ENCODE measurements at places on chromosomes 7 and 10. TPM values are rescaled to one million over a fixed set of nuclear protein-coding genes. Genes with fewer than 3 reads are reported as not detected.

The GLI3 gene
- total RNA-seq = 31.6 TPM

GRCh38 chr10:110267276-110267675 lies 37.4 kb downstream of the SMNDC1 start:
- DNase-seq = no peak
- H3K36me3 ChIP-seq = no peaks in the 10 kb centered on the region
- no peak overlapping the region for H3K27ac ChIP-seq
- H3K4me1 ChIP-seq = peaks cover 56% of the 10 kb centered on the region
- H3K27me3 ChIP-seq = no peaks in the 10 kb centered on the region

GRCh38 chr7:20514364-20514763 lies 101.1 kb upstream of the ABCB5 start:
- no peaks in the 10 kb centered on the region for H3K36me3 ChIP-seq
- H3K4me3 ChIP-seq = no peak overlapping the region
- H3K4me1 ChIP-seq = peaks cover 7% of the 10 kb centered on the region
- no peaks in the 10 kb centered on the region for H3K27me3 ChIP-seq
- peak; percentile 68 for DNase-seq

GRCh38 chr7:57482-58255 lies 134.7 kb upstream of the FAM20C start:
- H3K36me3 ChIP-seq = no peaks in the 10 kb centered on the region
- no peaks in the 10 kb centered on the region for H3K27me3 ChIP-seq
- no peaks in the 10 kb centered on the region for H3K4me1 ChIP-seq

DNA sequence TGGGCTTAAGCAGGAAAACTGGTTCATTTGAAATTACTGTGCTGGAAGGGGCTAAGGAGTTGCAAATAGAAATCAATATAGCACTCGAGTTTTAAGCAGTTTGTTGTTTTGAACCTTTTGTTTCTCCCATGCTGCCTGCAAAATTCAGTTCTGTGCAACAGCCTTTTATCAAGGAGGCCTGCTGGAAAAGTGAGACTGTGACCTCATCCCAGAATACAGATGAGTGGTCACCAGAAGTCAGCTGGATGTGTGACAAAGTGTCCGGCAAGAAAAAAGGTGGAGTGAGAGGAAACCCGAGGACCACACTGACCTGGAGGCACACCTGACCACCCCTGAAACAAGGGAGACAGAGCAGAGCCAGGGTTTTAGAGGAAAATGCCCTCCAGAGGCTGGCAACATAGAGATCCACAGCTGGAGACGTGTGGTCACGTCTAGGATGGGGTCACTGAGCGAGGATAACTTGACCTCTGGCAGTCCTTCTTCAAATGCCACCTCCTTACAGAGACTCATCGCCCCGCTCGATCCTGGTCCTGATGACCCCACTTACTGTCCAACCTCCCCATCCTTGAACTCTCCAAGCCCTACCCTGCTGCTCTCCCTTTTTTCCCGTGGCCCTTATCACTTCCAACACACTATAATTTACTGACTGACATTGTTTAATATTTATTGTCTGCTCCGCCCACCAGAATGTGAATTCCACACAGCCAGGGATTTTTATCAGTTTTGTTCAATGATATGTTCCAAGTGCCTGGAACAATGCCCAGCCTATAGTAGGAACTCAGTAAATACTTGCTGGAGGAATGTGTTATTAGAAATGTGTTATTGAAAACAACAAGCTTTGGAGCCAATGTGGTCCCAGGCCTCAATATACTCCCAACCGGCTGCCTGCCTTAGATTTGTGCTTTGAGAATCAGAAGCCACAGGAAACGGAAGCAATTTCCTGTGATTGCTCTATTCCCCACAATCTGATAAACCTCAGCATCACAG lies 243.8 kb downstream of the GLI3 start:
- H3K27ac ChIP-seq = no peak overlapping the region
- no peak overlapping the region for H3K4me3 ChIP-seq
- H3K36me3 ChIP-seq = no peaks in the 10 kb centered on the region
- H3K4me1 ChIP-seq = peaks cover 38% of the 10 kb centered on the region
- DNase-seq = no peak
- H3K27me3 ChIP-seq = no peaks in the 10 kb centered on the region

- no peak overlapping the region for H3K27ac ChIP-seq
- DNase-seq = no peak
- no peaks in the 10 kb centered on the region for H3K27me3 ChIP-seq
- H3K4me3 ChIP-seq = no peak overlapping the region
- no peaks in the 10 kb centered on the region for H3K36me3 ChIP-seq
Measured at GRCh38 chr7:30733216-30733615, 18.7 kb upstream of the INMT start.

- no peaks in the 10 kb centered on the region for H3K36me3 ChIP-seq
- no peak overlapping the region for H3K27ac ChIP-seq
- H3K4me3 ChIP-seq = no peak overlapping the region
Measured at GRCh38 chr10:85921789-85922188, 444.8 kb downstream of the GRID1 start.
